ENCODE measurements at places on chromosomes 7 and 10.
A peak's percentile ranks its signal among the peaks of the same experiment; 100 is the strongest.

DNA sequence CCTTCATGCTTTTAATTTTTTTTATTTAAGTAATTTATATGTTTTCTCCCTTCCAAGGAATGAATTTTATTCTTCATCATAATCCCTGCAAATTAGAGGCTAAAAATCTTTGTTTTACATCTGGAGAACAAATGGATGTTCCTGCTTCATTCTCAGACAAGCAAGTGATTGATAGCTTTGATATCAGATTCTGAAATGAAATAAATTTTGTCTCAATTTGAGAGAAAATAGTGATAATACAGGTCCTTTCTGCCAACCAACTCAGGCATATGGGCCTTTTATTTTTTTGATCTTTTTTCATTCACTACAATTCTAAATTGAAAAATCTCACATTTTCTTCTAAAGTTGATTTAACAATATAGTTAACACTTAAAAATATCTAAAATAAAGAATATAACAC lies 427.1 kb downstream of the EXOC4 start:
- DNase-seq = no peak

DNA sequence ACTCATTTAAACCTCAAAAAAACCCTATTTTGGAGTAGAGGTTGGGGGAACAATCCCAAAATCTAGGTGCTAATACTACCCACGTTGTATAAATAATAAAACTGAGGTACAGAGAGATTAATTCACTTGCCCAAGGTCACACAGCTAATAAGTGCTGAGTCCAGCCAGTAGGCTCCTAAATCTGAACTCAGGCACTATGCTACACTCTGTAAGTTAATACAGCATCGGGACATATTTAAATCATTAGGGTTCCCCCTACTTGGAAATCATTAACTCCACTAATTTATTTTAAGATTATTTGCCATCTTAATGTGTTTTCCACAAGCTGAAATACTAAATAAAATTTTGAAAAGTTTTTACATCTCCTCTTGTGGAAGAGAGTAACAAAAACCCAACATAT lies 24.2 kb downstream of the PIP4K2A start:
- DNase-seq = no peak

DNA sequence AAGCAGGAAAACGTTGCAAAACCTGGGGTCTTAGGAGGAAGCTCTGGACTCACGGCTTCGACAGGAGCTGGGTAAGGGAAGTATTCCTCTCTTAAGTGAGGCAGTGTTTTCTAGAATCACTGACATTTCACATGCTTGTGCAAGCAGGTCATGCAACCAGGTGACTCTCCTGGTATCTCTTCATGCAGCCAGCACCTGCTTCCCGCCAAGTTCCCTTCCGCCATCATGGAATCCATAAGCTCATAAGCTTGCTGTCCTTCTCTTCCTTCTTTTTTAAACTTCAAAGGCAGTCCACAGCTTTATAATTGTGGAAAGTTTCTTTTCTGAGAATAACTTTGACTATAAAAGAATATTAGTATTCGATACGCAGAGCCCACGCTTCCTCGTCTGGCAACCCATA lies 256.1 kb downstream of the TCERG1L start:
- DNase-seq = no peak

- DNase-seq = no peak
These were observed 51.6 kb downstream of the GPAM start for GRCh38 chr10:112131996-112132395.

GRCh38 chr7:101957744-101958525 lies 140.5 kb downstream of the CUX1 start:
- no peak for DNase-seq

DNA sequence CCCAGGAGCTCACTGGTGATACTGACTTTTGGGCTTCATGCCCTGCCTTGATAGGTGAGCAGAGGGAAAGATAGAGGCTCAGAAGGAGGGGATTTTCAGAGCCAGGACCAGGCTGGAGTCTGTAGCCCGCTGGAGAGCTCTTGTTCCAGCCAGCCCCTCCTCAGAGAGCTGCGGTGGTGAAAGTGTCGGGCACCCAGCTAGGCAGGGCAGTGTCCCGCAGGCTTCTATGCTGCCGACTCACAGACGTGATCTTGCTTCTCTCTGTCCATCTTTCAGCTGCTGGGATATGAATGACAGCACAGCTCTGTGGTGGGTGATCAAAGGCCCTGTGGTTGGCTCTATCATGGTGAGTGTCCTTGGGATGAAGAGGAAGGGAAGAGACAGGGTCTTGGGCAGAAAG lies 35.2 kb downstream of the ADCYAP1R1 start:
- DNase-seq = no peak

DNA sequence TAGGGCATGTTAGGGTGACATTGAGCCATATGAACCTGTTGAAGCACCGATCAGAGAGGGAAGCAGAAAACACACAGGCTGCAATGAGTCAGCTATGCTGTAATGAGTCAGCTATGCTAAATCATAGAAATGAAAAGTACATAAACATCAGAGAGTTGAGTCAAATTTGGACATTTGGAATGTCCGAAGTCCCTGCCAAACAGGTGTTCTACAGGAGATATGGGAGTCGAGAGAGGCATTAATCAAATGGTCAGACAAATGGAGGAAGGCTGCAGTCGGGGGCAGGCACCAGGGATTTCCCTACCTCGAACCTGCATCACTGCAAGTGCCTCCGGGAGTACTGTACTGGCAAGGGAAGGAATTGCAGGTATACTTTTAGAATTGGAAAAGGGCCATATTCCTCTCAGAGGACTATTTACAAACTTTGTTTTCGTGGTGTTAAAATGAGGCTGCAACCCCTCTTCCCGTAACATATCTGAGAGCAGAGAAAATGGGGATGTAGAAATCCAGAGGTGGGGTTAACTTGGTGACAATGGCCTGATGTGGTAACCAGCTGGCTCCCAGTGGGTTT lies 8.8 kb upstream of the ZC3HAV1 start:
- peak; percentile 25 for DNase-seq

DNA sequence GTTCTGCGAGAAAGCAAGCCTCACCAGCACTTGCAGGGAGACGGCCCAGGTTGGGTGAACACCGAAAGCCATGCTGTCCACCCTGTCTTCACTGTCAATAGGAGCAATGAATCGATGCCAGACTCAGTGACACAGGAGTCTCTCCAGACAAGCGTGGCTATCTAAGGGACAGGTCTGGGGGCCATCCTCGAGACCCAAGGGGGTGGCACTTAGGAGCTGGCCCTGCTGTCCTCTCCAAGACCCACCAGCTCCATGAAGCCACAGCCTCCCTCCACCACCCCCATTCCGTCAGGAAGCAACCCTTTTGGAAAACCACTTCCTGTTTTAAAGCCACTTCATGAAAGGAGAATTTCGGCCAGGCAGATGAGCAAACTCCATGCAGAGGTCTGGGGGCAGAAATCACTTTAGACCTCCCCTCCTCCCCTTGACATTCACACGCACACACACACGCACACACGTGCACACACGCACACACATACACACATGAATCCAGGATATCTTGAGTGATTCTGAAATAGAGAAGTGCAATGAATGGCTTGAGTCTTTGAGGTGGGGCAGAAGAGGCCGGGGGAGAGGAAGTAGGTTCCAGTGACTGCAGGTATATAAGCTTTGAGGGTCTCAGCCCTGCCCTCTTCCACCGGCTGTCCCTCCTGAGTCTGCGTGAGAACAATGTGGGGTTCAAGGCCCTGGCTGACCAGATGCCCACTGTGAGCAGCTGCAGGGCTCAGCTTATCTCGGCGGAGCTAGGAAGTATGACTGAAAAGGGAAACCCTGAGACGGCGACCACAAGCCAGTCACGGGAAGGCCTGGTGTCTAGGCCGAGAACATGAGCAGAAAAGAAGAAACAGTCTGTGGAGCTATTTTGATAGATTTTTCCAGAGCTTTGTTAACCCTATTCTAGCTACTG lies 25.0 kb downstream of the RGS10 start:
- no peak for DNase-seq

DNA sequence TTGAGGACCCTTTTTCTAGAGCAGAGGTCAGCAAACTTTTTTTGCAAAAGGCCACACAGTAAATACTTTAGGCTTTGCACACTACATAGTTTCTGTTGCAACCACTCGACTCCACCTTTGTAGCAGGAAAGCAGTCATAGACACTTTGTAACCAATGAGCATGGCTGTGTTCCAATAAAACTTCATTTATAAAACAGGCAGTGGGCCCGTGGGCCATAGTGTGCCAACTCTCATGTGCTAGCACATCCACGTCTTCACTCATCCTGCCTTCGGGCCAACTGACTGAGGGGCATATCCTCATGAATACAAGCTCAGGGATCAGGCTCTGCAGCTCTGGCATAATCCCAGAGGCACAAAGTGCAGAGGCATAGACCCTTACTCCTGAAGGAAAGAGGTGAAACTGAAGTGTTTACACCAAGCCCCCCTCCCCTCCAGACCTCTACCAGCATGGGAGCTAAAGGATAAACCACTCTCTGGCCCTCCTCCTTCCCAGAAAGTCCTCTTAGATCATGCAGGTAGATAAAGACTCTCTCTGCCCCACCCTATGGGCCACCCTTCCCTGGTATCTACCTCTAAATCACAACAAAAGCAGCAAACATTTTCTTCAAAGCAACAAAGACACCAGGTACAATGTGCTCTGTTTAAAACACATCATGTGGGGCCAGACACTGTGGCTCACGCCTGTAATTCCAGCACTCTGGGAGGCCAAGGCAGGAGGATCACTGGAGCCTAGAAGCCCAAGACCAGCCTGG lies 71.0 kb downstream of the DLG5 start:
- no peak for DNase-seq

DNA sequence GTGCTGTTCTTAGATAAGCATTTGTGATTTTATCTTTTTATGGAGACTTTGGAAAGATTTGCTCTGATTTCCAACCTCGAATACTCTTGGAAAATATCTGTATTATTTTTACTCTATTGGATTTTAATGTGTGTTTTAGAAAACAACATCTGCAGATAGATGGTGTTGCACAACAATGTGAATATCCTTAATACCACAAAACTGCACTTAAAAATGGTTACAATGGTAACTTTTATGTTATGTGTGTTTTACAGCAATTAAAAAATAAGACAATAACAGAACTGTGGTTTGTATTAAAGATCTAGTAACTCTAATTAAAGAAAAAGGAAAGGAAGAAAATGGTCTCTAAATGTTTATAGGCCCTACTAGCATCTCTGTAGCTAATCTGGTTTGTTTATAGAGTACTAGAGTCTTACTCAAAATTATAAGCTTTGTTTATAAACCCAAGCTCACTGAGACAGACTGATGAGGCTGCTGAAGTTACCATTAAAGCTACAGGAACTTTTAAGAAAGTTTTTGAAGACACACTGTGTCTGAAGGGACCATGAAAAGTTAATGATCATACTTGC lies 74.6 kb upstream of the CC2D2B start:
- DNase-seq = no peak

- no peak for DNase-seq
These were observed 167.7 kb upstream of the INHBA start for GRCh38 chr7:41870461-41871138.

DNA sequence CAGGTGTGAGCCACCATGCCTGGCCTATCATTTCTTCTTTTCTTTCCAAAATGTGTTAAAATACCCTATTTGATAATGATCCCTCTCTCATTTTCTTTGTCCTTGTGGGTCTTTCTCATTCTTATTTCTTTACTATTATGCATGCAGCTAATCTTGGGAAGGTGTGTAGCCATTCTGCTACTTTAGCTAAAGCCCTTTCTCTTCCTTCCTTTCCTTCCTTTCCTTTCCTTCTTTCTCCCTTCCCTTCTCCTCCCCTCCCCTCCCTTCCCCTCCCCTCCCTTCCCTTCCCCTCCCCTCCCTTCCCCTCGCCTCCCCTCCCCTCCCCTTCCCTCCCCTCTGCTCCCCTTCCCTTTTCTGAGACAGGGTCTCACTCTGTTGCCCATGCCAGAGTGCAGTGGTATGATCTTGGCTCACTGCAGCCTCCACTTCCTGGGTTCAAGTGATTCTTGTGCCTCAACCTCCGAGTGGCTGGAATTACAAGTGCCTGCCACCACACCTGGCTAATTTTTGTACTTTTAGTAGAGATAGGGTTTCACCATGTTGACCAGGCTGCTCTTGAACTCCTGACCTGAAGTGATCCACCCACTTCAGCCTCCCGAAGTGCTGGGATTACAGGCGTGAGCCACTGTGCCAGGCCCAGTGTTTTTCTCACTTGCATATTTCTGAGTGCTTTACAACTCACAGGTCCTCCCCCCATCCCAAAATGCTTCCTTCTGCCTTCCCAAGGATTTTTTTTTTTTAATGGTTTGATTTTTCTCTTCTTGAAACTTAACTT lies 42.3 kb downstream of the HIP1 start:
- no peak for DNase-seq

- no peak for DNase-seq
These were observed 1.1 kb downstream of the RASSF4 start for GRCh38 chr10:44960482-44961229.

- DNase-seq = peak; percentile 19
These were observed at the start of gene LAMB1 for GRCh38 chr7:108002726-108003598. Gene LAMB1 (minus strand): TSS chr7:108003161. CDS start chr7:108002885, 276 bp downstream.
